ENCODE measurements at places on chromosomes 5 and 9.
A peak's percentile ranks its signal among the peaks of the same experiment; 100 is the strongest.

GRCh38 chr9:70111641-70112236 lies 68.1 kb downstream of the MAMDC2 start:
- no peak for DNase-seq

GRCh38 chr9:76266649-76267283 lies 127.5 kb downstream of the RFK start:
- no peak for DNase-seq

GRCh38 chr9:81590688-81591087 lies 98.7 kb downstream of the TLE1 start:
- DNase-seq = no peak

- DNase-seq = no peak
Observed at GRCh38 chr5:168647083-168647482, 67.9 kb upstream of the PANK3 start.

GRCh38 chr5:32474209-32474854 lies 29.8 kb upstream of the ZFR start:
- DNase-seq = no peak

- DNase-seq = no peak
Observed at GRCh38 chr9:123642291-123643278, 286.6 kb downstream of the CRB2 start.

GRCh38 chr5:54799645-54800044 lies 185.7 kb downstream of the ESM1 start:
- DNase-seq = no peak

DNA sequence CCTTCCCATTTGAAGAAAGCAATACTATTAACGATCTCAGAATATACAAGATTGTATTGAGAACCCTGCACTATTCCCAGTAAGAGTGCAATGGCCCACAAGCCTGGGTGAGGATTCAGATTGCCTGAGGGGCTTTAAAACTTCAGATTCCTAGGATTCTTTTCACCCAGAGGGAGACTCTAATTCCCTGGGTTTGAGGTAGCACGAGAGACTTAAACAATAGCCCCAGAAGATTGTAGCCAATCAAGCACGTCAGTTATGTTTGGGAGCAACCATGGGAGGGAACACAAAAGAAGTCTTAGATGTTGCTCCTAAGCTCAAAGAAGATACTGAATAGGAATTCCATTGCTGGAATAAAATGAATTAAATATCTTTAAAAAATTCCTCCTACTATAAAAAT lies 17.9 kb downstream of the MRPS27 start:
- no peak for DNase-seq

- no peak for DNase-seq
Observed at GRCh38 chr9:88799541-88800328, 191.5 kb upstream of the S1PR3 start.

GRCh38 chr9:68739621-68740174 lies 34.7 kb downstream of the PIP5K1B start:
- peak; percentile 16 for DNase-seq

DNA sequence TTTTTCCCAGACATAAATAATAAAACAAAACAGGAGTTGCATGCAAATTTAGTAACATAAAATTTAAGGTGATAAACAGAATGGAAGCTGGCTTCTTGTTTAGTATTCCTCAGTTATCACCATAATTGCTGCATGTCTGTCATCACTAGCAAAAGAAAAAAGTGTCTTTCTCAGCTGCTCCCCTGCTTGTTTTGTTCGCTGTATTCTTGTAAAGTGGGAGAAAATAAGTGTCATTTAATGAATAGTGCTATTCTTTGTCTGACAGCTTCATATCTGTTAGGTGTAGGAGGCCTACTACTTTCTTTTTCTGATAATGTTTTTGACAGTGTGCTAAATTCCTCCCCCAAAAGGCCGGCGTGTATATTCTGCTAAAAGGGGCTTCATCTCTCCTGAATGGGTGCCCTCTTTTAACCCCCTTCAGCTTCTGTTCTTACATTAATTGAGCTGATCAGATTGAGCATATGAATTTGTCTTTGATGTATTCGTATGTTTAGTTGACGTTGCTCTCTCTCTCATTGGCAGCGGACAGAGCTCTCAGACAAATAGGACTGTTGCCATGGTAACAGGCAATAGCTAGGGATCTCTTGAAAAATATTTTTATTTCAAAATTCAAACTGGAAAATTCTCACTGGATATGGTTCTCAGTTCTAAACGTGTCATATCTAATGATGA lies 303.8 kb downstream of the KIAA0825 start:
- DNase-seq = no peak

GRCh38 chr5:40736103-40736875 lies 19.5 kb downstream of the TTC33 start:
- DNase-seq = no peak

- no peak for DNase-seq
Observed at GRCh38 chr9:137313956-137314560, 12.0 kb upstream of the NRARP start.

DNA sequence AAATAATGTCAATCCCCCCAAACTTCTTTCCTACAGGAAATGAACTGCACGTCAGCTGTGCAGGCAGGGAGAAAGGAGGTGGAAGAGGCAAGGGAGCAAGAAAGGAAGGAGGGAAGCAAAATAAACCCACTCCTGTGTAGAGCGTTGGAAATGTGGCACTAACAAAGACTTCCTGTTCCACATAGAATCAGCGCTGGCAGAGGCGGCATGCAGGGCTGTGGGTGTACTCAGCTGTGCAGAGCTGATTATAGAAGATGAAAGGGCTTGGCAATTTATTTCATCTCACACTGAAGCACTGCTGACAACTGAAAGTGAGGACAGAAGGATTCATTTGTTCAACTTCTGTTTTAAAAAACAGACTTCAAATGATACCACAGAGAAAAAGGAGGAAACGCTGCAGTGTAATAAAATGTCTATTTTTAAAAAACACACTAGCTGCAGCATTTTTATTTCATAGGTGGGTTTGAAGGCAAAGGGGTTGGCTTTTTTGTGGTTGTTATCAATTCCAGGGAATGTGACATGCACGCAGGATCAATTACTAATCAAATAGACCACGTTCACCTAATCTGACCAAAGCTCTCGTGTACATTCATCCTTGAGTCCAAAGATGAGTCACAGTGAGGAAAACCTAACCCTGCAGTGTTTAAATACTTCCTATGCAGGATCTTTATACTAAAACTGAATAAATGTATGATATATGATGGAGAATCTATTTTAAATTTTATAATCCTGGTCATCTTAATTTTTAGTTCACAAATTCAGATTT lies 583.5 kb downstream of the ZNF608 start:
- no peak for DNase-seq

All from GF-D8 (cell line).